ENCODE measurements at places on chromosomes 12 and 14.

DNA sequence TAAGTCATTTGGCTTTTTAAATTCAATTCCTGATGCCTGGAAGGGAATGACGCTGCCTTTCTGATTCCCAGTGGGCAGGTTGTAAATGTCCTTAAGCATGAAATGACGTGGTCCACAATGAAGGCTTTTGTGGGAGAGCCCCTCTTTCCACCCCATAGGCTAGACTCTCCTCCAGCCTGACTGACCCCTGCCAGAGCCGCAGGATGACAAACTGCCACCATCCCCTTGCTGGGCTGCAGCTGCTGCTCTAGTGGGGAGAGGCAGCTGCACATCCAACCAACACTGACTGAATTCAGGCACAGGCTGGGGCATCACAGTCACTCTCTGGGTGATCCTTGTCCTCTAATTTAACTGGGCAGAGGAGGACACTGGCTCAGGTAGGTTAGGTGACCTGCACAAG is 6.3 kb downstream of the TSPAN11 start:
- DNase-seq, result no peak

- DNase-seq, result no peak
Observed at GRCh38 chr14:24662753-24663152, 28.8 kb upstream of the GZMB start.

- no peak for DNase-seq
Observed at GRCh38 chr12:104410326-104410725, 46.4 kb upstream of the CHST11 start.

- DNase-seq, result no peak
Observed at GRCh38 chr14:30798961-30799360, 75.4 kb upstream of the COCH start.

DNA sequence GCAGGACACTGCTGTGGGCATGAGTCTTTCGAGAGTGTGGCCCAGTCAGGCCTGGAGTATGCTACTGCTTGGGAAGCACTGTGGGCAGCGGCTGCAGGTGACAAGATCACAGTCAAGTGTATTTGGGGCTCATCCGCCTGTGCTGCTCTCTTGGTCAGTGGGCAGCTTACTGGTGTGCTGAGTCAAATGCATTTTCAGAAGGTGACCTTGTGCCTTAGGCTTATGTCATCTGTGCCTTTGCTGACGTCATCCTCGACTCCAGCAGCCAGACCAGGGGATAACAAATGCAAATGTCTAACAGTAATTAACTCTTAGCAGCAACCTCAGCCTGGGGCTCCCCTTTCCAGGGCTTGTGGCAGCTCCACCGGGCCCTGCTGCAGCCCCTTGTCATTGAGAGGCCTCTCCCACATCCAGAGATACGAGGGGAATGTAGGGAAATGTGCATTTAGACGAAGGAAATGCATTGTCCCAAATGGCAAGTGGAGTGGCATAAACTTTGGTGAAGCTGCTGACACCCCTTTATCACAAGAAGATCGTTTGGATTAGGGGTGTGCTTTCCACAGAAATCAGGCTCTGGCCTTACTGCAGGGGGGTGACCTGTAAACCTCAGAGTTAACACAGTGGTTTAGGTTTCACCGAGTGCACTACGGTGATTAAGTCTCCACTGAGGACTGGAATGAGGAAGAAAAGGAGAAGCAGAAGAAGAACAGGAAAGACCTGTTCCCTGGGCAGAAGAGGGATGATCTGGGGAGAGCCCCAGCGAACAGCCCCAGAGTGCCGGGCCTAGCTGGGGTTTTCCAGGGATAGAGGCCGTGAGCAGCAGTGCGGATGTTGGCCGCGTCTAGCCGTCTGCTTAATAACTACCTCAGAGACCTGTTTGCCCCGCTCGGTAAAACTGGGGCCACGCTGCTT is 39.7 kb downstream of the PSMA6 start:
- no peak for DNase-seq

GRCh38 chr14:104702106-104702505 is 12.7 kb downstream of the INF2 start:
- DNase-seq, result no peak

DNA sequence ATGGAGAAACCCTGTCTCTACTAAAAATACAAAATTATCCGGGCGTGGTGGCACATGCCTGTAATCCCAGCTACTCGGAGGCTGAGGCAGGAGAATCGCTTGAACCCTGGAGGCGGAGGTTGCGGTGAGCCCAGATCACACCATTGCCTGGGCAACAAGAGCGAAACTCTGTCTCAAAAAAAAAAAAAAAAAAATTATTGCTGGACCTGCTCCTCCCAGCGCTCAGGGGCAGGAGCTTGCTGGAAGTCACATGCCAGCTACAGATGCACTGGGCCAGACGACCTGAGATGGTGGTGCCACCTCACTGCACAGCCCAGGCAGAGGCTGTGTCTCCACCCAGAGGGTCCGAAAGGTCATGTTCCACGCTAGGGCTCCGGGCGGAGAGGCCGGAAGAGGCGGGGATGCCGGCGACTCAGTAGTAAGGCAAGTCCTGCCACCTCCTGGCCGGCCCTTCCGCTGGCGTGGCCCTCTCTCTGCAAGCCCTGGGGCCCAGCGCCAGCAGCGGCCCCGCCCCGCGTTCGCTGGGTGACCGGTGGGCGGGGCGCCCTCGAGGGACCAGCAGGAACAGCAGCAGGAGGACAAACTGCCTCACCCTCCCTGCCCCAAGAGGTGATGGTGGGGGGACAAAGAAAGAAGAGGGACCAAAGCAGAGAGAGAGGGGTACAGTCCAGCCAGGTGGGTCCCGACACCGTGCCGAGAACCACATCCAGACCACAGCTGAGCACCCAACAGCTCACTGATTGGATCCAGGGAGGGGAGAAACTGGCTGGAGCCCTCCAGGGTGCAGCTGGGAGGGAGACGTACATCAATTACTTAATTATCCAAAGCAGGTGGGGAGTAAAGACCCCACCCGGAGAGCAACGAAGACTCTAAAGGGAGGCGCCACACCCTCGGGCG is 3.6 kb upstream of the RHOF start:
- DNase-seq, result no peak

GRCh38 chr12:52323001-52323400 is 1.8 kb upstream of the KRT83 start:
- no peak for DNase-seq

GRCh38 chr14:104889375-104889757 is 24.3 kb downstream of the CEP170B start:
- DNase-seq, result no peak

GRCh38 chr14:63435204-63435603 is 108.0 kb downstream of the PPP2R5E start:
- DNase-seq, result no peak

GRCh38 chr12:27975222-27976136 is 2.9 kb upstream of the PTHLH start:
- DNase-seq, result no peak

- peak; percentile 62 for DNase-seq
Observed at GRCh38 chr12:121800694-121801594, 2.9 kb upstream of the SETD1B start.

GRCh38 chr12:107779077-107779831 is 4.8 kb downstream of the ASCL4 start:
- DNase-seq, result no peak

GRCh38 chr14:72630374-72630773 is 263.5 kb downstream of the DPF3 start:
- no peak for DNase-seq

DNA sequence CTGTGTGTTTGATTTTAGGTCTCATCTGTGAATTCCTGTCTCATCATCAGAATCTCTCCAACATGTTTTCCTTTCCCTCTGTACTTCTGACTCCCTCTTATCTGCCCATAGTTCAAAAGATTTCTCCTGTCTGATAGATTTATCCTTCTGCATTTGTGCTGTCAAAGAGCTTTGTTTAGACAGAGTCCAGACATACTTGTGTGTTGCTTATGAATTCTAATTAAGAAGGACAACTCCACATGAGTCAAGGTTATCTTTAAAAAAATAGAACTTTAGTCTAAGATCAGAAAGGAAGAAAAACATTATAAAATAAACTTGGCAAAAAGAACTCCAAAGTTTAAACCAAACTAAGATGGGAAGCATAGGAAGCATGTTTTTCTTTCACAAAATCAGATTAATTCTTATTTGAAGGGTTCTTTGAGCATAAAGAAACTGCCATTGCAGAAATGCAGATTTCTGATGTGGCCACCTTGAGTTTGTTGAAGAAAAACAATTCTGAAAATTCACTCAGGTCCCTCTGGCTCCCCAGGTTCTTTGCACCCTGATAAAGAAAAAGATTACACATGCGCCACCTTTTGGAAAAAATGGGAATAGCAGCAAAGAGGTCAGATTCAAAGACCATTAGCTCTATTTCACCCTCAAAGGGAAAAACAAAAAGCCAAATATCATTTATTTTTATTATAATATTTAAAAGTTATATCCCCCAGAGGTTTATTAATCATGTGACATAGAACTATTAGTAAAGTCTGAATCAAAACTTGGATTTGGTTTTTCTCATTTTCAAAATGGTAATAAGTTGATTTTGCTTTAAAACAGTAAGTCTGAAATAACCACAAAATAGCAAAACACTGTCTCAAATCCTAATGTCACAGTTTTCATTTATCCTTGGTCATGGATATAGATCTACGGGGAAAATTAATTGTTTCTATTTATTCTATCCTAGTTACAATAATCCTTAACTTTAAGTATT is 143.7 kb upstream of the DCN start:
- no peak for DNase-seq

DNA sequence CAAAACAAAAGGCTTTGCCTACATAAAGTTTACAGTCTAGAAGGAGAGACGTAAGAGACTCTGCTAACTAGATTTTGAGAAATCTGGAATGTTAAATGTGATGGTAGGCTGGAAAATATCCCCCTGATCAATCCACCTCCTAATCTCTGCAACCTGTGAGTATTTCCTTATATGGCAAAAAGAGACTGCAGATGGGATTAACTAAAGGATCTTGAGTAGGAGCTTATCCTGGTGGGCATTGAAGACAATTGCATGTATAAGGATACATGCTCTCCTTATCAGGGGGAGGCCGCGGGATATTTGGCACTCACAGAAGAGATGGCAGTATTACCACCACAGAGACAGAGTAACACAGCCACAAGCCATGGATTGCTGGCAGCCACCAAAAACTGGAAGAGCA is 95.2 kb downstream of the EGLN3 start:
- DNase-seq, result no peak

GRCh38 chr12:111780166-111780565 is 13.4 kb downstream of the ALDH2 start:
- no peak for DNase-seq

GRCh38 chr12:67388331-67389138 is 119.4 kb downstream of the CAND1 start:
- DNase-seq, result no peak

GRCh38 chr14:56135001-56135400 is 16.8 kb downstream of the PELI2 start:
- no peak for DNase-seq

- DNase-seq, result no peak
Observed at GRCh38 chr14:87888136-87888999, 104.6 kb downstream of the GALC start.

GRCh38 chr14:34322940-34323418 is 139.1 kb downstream of the SPTSSA start:
- peak; percentile 52 for DNase-seq

GRCh38 chr14:23664207-23664885 is 28.2 kb downstream of the DHRS2 start:
- no peak for DNase-seq

DNA sequence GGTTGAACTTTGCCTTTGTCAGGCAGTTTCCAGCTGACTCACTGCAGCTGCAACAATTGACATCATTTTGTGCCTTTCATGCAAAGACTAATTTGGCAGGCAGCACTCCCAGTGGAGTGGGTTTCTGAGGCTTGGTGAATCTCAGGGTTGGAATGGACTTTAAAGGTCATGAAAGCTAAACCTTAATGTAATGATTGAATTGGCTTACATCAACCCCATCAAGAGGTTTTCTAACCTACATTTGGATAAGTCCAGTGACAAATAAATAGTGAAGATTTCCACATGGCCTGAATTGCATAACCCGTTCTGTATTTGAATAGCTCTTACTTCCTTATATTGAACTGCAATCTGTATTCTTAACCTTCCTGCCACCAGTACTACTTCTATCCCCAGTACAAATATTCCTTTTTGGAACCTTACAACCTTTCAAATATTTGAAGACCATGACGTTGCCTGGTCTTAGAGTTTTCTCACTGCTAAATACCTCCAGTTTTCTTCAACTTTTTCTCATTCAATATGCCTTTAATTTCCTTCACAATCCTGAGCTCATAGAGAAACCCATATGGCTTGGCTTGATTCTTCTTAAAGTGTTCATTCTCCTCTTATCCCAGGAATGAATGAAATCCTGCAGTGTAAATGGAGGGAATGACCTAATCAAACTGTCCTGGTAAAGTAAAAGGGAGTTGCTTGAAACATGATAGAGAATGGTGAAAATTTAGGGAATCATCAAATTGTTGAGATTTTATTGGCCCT is 168.1 kb upstream of the NOVA1 start:
- DNase-seq, result no peak

GRCh38 chr14:52044791-52045522 is 23.9 kb downstream of the NID2 start:
- DNase-seq, result no peak

- no peak for DNase-seq
Observed at GRCh38 chr12:111428081-111428727, 22.5 kb downstream of the SH2B3 start.

GRCh38 chr12:124835656-124836410 is 27.8 kb downstream of the SCARB1 start:
- no peak for DNase-seq

DNA sequence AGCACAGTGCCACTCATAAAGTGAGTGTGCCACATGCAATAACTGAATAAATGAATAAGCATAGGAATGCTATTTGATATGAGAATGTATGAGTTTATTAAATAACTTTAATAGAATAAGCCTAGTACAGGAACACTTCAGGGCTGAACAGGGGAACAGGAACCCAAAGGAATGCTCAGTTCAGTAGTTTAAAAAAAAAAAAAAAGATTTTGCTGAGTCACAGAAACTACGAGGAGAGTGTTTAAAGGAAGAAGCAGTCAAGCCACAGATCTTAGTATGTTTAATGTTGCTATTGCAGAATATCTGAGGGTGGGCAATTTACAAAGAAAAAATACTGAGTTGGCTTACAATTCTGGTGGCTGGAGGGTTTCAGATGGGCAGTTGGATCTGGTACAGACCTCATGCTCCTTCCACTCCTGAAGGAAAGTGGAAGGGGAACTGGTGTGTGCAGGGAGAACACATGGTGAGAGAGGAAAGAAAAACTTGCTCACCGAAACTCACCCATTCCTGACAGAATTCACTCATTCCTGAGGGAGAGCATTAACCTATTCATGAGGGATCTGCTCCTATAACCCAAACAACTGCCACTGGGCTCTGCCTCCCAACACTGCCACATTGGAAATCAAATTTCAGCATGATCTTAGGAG is 880.3 kb upstream of the MGAT4C start:
- no peak for DNase-seq

Measured in activated CD4-positive, alpha-beta T cell treated with anti-CD3 and anti-CD28 coated beads for 1 hour (primary cell).